SJSA1 (cell line): ENCODE measurements at places on chromosomes 3 and 15. TPM values are rescaled to one million over a fixed set of nuclear protein-coding genes. Genes with fewer than 3 reads are reported as not detected.

SCG5 gene
- total RNA-seq: 0.87 TPM in 1 of 2 replicates, not detected in the other

PLSCR4 gene
- 3.7 and 7.8 TPM in 2 replicates for total RNA-seq

GUCA1C gene
- total RNA-seq: not detected in 2 replicates

DNA sequence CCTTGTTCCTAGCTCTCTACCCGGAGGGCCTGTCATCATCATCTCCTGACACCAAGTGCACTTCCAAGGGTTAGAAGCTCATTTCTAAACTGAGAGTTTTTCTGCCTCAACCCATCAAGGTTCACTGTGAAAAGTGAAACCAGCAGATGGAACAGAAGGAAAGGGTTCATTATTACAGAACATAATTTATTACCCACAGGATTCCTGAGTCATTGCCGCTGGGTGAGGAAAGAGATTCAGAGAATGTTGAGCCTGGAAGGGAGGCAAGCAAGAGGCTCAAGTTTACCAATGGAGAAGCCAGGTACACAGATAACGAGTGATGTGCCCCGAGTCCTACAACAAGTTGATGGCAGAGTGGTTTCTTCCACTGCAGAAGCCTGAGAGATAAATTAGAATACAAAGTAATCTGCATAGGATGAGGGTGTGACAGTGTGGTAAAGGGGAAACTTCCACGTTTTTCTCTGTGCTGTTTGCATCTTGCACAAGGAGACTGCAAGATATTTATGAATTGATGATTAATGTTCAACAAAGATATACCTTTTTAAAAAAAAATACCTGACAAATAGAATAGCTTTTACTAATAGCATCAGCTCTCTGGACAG, 80.5 kb upstream of the SETMAR start:
- DNase-seq: no peak

- DNase-seq: no peak
These were observed 163.6 kb downstream of the KCNMB2 start for GRCh38 chr3:178699810-178700209.

DNA sequence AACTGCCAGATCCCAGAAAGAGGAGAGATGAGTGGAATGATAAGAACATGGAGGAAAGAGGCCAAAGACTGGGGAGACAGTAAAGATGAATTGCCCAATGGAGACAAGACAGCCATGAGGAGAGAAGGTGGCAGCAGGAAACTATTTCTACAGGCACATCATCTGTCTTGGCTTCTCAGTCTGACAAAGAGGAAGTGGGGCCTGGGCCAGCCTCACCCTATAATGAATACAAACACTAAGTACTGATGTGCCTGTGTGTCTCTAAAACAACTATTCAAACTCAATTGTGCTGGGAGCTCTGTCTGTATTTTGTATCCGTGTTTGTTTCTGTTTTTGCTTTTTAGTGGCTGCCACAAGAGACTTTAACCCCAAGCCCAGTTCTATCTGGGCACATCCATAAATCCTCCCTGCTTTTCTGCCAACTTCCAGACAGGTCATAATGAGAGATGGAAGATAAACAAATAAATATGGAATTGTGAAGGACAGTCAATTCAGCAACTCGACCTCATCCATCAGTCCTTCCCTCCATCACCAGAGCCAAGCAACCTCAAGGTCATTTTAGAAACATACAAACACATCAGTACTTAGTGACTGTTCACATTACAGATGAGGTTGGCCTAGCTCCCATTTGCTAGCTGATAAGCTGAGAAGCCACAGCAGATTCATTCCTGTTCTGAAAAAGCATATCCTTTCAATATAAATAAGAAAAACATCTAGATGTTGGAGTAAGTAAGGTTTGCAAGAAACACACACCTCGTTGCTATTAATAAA, 116.7 kb downstream of the CADPS start:
- DNase-seq: no peak

DNA sequence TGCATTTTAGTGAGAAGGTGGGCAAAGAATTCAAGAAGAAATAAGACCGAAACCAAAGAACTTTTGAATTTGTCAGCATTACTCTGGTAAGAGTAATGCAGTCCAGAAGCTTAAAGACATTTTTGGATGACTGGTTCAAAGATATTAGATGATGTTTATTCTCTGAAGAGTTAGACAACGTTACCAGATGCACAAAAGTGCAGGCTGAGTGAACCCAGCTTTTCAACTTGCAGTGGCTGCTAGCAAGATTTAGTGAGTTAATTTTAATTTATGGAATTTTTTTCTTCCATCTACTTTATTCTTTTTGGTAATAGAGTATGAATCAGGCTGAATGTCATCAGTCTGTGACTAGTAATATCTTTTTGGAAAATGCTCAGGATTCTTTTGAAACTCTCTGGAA, 267.3 kb upstream of the AZI2 start:
- DNase-seq: no peak

- DNase-seq: no peak
These were observed 84.9 kb downstream of the CGGBP1 start for GRCh38 chr3:87973906-87974305.

DNA sequence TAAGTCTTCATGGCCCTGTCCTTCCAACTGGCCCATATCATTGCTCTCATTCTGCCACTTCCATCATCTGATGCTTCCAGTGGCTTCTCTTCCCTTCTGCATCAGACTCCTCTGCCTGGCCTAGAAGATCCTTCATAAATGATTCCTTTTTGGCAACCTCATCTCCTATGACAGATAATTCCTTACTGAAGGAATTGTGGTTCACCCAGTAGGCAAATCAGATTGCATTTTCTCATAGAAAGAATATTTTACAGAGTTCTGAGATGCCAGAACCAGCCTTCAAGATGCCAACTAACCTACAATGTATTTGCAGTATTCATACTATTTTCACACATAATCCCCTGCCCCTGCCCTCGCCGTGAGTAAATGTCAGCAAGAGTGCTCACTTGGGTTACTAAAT, 423.0 kb upstream of the TGFBR2 start:
- no peak for DNase-seq
